Stimulated activated naive CD4-positive, alpha-beta T cell treated with Interleukin-2 at 50 U/mL for 16 hours (primary cell): ENCODE measurements at places on chromosomes 11 and 22.

DNA sequence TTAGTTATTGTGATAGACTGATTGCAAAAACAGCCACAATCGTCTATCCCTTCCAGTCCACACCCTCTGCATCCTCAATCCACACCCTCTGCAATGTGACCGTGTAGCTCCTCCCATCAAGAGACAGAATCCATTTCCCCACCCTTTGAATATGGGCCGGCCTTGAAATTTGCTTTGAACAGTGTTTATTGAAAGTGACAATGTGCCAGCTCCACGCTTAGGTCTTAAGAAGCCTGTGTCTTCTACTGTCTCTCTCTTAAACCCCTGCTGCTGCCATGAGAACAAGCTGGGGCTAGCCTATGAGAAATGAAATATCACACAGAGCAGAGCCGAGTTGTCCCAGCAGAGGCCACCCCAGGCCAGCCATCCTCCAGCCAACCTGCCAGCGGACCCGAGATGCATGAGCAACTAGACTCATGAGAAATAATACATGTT lies 22.3 kb upstream of the MICAL2 start:
- no peak for DNase-seq

DNA sequence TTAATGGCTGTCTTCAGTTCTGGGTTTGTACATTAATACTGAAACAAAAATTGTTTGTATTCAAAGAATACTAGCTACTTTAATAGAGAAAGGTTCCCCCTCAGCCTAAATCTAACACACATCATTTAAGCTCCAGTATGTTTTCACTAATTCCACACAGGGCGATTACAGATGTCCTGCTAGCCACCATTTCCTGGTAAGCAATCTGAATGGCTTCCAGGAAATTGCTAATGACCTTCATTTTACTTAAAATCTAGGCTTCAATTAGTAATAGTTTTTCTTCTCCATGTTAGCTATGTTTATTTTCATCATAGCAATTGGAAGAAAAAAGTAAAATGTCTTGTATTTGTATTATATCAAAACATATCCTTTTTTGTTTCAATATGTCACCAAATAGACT lies 132.8 kb downstream of the SOX6 start:
- no peak for DNase-seq

DNA sequence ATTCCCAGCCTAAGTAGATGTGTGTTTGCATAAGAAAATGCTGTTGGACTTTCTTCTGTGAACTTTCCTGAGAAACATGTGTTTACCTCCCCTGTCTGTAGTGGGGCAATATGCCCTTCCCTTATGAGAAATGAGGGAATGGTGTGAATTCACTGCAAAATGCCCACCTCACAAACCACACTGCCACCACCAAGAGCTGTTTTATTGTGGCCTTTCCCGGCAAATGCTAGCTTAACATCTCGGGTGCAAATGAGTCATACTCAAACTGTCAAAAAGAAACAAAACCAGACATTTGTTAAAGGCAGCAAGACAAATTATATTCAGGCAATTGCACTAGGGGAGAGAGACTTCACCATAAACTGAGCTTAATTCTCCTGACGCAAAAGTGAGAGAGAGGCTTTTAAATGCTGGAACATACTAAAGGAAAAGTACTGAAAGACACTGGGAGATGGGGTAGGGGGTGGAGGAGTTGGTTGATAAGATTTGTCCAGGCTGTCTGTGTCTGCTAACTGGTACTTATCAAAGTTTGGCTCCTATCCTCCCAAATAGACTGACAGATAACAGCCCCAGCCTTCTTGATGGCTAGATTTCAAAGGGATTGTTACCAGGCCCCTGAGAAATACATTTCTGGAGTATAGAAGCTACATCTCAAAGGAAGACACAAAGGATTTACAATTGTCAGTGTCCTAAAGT lies 70.9 kb upstream of the OR5AK2 start:
- no peak for DNase-seq

GRCh38 chr22:48654492-48654891 lies 1173.2 kb downstream of the BRD1 start:
- DNase-seq, result no peak

DNA sequence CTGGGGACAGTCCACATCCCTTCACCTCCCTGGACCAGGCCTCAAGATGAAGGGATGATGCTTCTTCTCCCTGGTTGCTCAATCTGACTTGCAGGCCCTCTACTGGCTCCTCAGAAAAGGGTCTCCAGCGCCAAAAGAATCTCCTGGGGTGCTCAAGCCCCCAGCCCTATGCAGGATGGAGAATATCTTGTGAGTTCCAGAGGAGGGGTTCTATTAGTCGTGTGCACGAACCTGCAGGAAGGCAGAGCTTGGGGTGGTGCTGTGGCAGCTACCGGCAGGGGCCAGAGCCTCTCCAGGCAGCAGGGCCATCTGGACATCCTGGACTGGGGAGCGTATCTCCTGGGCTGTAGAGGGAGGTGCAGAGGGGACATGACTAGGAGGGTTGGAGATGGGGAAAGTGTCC lies 1339.5 kb downstream of the BRD1 start:
- no peak for DNase-seq

GRCh38 chr11:72349053-72349452 lies 85.3 kb downstream of the CLPB start:
- no peak for DNase-seq

GRCh38 chr11:12754582-12755234 lies 80.5 kb downstream of the TEAD1 start:
- DNase-seq, result no peak

DNA sequence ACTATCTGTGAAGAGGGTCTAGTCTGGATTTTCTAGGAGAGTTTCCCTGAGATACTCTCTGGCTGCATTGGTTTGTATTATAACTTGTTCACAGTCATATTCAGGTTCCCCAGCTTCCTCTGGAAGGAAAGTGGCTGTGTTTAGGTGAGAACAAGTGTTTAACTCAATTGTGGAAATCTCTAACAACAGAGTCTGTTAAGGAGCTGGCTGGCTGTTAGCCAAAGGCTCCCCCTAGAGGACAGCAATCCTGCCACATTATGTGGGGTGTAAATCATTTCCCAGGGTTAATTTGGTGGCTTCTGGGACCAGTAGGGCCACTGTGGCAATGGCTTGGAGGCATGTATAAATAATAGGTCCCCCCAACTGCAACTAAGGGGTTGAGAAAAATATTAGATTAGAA lies 18.4 kb downstream of the MS4A6E start:
- DNase-seq, result no peak

DNA sequence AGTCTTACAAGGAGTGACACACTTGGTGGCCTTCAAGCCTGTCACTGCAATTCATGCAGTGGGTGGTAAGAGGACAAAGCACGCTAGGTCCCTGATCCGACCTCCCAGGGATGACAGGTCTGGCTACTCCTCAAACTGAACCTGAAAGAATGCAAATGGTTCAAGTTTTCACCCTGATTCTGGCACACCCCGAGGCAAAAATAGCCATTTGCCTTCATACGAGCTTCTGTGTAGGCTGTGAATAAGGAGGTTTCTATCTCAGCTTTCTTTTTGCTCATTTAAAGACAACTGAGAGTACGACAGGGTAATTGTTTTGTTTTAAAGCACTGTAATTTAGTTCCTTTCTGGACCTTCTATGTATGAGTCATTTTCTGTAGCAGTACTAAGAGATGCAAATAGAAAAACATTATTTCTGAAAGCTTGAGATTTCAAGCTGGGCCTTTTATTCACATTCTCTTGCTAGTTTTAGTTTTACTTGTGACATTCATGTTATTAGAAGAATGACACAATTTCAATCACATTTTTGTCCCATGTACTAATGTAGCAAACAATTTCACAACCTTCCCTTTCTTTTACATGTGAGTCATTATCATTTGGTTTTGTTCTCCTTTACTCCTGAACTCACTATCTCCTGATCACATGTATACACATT lies 56.6 kb upstream of the FDX1 start:
- no peak for DNase-seq

DNA sequence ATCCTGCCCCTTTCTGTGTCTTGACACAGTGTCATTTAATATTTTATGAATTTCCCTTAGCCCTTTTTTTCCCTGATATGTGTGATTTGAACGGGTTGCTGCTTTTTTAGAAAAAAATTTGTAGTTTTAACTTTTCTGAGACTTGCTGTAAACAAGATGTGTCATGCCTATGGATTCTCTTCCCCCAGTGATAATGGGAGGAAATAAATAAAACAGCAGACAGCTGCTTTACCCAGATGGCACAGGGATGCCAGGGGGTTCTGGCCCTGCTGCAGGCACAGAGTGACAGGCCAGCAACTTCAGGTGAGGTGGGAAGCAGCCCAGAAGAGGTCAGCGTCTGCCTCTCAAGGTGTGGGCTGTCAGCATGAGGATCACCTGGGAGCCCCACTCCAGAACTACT lies 266.9 kb downstream of the KIRREL3 start:
- DNase-seq, result no peak

- DNase-seq, result no peak
Measured at GRCh38 chr11:128282053-128282452, 305.3 kb downstream of the ETS1 start.

- DNase-seq, result no peak
Measured at GRCh38 chr11:97502201-97502600, 1112.4 kb downstream of the JRKL start.

DNA sequence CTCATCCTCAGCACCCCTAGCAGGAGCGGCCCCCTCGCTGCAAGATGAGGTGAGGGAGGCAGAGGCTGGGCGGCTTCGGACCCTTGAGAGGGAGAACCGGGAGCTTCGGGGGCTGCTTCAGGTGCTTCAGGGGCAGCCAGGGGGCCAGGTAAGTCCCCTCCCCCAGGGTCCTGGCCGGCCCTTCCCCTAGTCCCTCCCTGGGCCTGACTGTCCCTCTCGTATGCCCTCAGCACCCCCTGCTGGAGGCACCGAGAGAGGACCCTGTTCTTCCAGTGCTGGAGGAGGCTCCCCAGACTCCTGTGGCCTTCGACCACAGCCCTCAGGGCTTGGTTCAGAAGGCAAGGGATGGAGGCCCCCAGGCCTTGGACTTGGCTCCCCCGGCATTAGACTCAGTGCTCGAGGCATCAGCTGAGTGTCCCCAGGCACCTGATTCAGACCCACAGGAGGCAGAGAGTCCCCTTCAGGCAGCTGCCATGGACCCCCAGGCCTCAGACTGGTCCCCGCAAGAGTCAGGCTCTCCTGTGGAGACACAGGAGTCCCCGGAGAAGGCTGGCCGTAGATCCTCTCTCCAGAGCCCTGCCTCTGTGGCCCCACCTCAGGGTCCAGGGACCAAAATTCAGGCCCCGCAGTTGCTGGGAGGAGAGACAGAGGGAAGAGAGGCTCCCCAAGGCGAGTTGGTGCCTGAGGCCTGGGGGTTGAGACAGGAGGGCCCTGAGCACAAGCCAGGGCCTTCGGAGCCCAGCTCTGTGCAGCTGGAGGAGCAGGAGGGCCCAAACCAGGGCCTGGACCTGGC lies 4.0 kb downstream of the CCDC88B start:
- DNase-seq, result no peak

DNA sequence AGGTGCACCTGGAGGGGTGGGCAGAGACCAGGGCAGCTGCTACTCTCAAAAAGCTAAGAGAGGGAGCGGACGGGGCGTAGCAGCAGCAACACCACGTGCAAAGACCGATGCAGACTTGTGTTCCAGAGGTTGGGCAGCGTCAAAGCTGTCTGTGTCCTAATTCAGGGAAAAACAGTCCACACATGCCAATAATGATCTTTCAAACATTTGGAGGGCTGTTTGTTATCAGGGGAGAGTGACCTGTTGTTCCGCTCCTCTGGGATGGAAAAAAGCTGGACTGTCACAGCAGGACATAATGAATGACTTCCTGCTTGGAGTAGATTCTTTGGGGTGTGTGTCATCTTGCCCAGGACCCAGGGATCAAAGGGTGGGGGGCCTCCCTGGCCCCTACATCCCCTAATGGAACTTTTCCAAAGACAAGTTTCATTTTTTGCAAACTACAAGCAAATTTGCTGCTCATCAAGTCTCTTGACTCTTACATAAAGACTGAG lies 6.2 kb upstream of the FBLN1 start:
- no peak for DNase-seq

GRCh38 chr11:69468221-69468620 lies 13.2 kb upstream of the LINC01488 start:
- DNase-seq, result no peak

DNA sequence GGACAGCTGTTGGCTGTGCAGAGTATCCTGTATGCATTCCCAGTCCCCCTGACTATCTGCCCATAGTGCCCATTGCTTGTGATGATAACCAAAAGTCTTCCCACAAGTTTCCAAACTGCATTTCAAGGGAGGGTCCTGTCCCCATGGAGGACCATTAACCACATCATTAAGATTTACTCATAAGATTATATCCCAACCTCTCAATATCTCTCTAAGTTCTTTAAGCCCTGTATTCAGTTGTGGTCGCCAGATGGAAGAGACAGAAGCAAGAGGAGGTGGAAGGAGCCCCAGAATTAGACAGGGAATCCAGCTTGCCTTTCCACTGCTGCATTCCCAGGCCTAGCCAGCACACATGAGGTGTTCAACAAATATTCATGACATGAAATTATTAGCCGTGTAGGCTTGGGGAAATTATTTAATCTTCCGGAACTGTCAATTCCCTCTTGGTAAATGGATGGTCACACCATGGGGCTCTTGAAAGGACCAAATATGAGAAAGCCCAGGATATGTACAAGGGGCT lies 42.6 kb upstream of the TIMP3 start:
- DNase-seq, result no peak

DNA sequence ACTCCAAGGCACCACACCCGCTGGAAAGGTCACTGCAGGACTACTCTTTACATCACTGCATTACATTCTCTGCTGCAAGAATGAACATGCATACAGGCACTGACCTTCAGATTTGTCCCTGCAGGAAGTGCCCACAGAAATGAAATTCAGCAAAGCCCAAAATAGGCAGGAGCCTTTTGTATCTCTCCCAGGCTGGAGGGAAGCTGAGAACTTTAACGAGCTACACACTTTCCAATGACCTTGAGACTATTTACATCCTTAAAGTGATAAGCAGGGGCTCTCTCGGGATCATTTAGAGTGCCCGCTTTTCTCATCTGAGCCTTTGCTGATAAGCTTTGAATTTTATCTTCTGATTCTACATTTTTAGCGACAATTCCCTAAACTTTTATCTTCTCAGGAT lies 12.5 kb downstream of the FEZ1 start:
- no peak for DNase-seq

DNA sequence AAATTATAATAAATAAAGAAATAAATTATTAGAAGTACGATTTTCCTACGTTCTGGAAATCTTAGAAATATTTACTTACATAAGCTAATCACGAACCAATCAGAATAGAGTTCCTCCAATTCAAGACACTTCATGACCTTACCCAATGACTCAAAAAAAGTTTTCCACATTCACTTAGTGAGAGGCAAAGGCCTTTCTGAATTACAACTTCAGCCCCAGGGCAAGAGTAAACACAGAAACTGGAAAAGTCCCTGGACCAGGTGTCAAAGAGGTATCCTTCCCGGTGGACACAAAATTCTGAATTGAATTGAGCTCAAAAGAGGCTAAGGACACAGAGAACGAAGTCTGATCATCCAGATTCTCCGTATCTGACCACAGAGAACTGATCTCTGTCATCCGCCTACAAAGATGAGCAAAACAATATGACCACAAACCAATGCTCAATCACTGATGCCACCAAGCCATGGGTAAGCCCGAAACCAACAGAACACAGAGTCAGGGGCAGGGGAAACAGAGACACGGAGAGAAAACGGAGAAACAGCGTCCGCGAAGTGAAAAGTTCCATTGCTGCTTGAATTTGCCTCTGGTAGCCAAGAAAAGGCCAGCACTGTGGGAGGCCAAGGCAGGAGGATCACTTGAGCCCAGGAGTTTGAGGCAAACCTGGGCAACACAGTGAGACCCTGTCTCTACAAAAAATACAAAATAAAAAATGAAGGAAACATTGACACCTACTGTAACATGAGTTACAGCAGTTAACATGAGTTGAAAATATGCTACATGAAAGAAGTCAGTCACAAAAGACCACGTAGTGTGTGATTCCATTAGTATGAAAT lies 6.8 kb downstream of the BID start:
- peak; percentile 67 for DNase-seq
